ENCODE measurements at places on chromosomes 3 and 15.

DNA sequence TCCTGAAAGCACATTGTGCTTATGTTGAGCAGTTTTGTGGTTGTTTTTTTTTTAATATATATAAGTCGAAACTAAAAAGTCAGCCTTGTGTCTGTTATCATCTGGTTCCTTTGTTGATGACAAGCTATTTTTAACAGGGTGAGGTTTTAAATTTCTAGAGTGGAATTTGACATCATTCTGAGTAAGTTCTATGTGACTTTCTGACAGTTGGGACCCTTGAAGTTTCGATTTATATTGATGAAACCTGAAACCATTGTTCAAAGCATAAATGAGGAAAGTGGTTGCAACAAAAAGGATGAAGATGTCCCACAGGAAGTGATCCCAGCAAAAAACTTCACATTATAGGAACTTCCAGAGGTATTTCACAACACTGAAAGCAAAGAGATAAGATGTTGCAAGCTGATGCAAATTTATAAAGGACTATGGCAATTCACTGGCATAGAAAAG lies 94.0 kb downstream of the CYP19A1 start:
- ATAC-seq: no peak

DNA sequence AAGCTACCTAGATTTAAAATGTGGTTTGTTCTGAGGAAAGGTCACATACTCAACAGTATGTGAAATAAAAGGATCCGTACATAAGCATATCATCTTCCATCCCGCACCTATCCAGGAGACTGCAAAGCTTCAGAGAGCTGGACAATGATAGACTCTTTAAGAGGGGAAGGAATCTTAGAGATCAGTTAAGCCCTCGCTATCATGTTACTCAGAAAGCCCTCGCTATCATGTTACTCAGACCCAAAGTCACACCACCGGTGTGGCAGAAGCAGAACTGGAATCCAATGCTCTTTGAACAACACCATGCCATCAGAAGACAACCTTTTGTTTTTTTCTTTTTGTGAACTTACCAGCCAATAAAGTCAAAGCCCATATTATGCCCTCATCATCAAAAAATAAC lies 5.8 kb downstream of the ANO10 start:
- no peak for ATAC-seq

DNA sequence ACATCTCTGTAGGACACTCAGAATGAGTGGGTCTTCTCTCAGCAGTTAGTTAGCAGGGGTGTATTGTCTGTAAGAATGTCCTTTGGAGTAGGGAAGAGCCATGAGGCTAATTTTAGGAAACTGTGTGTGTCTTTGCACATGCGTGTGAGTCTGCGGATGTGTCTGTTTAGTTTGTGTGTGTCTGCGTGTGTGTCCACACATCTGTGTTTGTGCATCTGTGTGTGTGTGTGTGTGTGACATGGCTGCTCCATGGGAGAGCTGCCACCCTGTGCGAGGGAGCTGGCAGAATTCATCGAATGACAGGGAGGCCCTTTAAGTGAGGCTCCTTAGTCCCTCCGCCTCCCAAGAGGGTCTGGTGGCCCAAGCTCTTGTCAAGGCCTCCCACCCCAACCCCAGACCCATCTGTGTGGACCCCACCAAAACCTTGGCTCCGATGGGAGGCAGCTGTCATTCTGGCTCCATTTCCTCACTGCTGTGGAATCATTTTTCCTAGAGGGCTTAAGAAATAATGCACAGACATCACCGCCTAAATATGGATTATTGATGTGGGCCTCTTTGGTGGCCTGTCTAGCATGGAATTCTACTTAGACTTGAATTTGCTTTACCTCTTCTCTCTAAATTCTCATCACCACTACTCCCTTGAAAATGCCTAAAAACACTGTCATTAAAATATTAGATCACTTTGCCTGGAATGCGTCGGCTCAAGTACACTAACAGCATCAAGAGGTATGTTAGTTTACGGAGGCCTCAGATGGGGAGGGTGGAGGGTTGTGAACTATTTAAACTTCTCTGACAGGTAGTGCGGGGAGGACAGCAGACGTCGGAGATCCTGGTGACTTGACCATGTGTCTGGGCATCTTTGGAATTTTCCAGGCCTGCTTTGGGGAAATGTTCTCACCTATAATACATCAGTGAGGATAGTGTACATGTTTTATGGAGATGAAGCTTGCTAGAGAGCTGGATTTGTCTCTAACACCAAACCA lies 9.4 kb downstream of the ESYT3 start:
- no peak for ATAC-seq

DNA sequence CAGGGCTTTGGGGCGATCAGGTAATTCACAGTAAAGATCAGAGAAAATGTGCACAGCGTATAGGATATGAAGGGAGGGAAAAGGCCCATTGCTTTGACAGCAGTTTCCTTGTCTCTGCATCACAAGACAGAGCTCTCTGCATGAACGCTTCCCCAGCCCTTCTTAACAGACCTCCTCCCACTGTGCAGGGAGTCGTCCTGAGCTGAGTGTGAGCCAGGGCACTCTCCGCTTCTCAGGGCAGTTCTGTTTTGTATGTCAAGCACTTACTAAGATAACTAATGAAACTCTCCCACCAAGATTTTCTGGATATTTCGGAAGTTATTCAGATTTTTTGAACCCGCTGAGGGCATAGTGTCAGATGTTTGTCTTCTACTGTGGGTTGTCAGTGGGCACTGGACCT lies 105.8 kb upstream of the C15orf61 start:
- ATAC-seq: no peak

GRCh38 chr3:12994357-12994606 lies 78.9 kb downstream of the IQSEC1 start:
- peak; percentile 43 for ATAC-seq

- ATAC-seq: no peak
These were observed 1092.2 kb upstream of the CFAP20DC start for GRCh38 chr3:60142009-60142408.

GRCh38 chr3:45964139-45964538 lies 20.9 kb downstream of the CXCR6 start:
- no peak for ATAC-seq

DNA sequence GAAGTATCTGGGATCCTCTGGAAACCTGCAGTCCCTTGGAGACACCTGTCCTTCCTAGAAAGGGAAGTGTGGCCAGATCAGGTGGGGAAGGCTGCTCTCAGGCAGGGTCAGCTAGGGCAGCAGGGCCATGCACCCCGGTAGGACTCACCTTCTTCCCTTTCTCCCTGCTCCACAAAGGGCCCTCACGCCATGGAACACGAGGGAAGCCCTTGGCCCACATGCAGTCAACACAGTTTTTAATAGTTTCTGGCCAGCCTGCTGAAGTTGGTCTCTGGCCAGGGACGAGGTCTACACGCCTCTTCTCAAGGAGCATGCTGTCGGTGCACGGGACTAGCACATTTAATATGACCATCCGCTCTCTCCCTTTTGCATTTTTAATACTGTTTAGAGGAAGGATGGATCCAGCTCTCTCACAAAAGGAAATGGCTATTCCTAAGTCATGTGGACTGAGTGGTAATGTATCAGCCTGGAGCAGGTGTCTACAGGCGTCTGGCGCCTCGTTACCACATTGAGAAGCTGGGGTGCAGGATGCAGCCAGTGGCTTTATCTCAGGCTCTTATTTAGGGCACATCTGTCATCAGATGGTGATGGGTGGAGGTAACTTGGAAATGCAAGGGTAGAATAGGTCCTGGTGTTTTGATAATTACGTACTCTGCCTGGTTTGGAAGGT lies 153.9 kb downstream of the KLF13 start:
- ATAC-seq: no peak

DNA sequence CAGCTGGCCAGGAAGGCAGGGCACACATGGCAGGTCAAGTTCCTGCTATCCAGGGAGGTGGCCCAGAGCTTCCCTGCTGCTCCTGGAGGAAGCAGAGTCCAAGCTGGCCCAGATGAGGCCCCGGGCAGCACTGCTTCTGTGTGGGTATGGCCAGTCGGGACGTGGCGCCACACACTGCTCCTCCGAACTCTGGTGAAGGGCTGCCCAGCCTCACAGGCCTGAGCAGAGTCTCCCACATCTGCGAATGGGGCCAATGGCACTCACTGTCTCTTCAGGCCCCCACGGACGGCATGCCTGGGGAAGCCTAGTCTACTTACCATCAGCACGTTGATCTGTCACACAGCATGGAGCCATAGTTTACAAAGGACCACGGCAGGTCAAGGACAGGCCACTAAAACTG lies 2.5 kb upstream of the PLA2G4F start:
- ATAC-seq: no peak

DNA sequence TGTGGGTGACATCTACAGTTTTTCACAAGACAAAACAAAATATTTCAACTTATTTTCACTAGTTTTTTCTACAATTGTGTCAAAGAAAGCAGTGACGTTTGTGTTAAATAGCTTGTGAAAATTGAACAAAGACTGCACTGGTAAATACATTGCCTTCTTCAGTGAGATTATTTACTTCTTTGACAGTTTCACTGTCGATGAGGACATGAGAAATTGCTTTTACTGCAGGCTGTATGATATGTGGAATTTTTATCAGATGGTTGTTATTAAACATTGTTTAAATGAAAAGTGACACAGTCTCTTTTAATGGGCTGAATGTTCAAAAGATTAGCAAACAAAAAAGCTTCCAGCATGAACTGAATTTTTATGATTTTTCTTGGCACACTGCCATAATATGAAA lies 773.9 kb upstream of the CADM2 start:
- ATAC-seq: no peak

DNA sequence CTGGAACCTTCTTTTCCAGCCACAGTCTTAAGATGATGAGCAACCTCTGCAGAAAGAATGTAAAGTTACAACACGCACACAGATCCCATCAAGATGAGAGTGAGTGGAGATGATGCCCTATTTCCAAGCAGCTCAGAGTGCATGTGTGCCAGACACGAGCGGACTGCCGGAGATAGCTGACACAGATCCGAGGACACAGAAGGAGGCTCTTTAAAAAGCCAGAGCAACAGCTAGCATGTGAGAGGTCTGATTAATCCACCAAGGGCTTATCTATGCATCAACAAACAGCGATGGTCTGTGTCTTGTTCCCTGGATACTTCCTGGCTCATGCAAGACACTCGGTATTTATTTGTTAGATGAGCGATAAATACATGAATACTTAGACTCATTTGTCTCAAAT lies 128.6 kb upstream of the DLG1 start:
- no peak for ATAC-seq

- ATAC-seq: no peak
These were observed 323.3 kb downstream of the DIPK2A start for GRCh38 chr3:144294659-144295538.

DNA sequence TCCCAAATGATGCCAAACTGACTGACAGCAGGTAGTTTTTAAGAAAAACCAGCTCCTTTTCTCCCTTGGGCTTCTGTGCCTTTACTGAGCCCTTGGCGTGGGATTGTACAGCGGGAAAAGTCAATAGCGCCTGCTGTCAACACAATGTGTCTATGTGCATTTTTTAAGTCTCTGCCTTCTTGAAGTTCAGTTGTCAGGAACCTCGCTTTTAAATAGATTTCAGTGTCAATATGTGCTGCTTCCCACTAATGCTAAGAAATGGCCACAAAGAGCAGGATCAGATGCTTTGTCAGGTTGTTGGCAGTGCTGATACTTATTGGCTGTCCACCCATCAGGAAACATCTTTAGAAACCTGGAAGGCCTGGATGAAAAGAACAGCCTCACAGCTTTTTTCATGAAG lies 424.4 kb downstream of the C3orf38 start:
- ATAC-seq: no peak

GRCh38 chr3:143119974-143120715 lies 574 bp downstream of the CHST2 start:
- ATAC-seq: peak; percentile 23

DNA sequence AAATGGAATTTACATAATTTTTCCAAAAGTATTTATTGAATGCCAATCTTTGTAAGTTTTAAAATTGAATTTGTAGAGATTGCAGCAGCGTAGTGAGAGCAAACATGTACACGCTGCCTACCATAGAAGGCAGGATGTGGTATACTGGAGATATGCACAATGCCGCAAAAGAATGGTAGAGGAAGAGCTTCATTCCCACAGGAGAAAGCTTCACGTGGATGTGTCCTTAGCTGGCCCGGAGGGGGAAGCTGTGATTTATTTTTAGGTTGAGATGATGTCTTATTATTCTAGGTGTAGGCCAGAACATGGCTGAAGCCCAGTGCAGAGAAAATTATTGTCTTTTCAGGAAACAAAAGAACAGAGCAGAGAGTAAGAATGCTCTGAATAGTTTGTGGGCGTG lies 743.3 kb upstream of the BCHE start:
- ATAC-seq: no peak

- peak; percentile 97 for ATAC-seq
These were observed 241.6 kb downstream of the KCNMB2 start for GRCh38 chr3:178777718-178778411.

DNA sequence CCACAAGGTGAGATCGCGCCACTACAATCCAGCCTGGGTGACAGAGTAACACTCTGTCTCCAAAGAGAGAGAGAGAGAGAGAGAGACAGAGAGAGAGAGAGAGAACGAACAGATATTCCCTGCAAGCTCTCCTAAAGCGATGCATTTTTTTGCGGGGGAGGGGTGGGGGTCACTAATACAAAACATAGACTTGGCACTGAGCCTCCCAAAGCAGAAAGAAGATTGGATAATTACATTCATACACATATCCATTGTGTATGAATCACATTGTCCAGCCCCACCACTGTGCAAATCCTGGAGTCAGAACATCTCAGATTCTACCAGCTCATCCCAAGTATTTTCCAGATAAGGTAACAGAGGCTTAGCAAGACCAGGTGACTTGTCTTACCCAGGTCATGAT lies 459.9 kb downstream of the MAGI1 start:
- no peak for ATAC-seq

DNA sequence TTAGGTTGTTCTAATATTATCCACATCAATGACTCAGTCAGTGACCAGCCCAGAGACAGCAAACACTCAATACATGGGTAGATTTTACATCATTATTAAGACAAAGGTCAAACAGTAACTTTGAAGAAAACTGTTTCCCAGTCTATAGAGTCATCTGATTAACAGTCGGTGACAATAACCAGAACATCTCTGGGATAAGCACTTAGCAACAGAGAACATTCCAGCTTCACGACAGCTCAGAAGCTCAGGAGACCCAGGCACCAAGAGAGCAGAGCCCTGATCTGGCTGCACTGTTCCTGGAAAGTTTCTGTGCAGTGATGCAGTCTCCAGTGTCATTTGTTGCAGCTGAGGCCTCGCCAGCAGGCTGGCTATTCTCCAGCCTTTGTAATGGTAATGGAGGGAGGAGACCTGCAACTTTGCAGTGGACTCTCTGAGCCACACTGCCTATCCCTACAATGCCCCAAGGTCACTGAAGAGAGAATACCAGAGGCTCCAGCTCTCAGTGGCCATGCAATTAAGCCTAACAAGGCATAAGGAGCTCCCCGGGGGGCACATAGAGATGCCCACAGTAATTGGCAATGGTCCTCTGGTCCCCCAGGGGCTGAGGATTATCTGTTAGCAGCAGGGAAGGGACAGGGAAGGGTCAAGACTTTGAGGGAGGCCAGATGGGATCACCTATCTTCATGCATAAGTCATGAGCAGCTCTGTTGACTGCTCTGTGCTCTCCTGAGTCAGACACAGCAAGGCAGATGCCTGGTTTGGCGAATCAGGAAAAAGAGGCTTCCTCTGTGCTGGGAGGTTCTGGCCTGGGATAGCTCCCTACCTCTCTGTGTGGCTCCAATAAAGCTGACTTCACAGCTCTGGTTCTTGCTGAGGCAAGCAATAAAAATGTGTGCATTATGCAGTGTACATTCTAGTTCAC lies 163.6 kb downstream of the CTNNB1 start:
- peak; percentile 60 for ATAC-seq

Data from esophagus mucosa (tissue), 1 donor.